ENCODE measurements at places on chromosomes 2 and 18.

DNA sequence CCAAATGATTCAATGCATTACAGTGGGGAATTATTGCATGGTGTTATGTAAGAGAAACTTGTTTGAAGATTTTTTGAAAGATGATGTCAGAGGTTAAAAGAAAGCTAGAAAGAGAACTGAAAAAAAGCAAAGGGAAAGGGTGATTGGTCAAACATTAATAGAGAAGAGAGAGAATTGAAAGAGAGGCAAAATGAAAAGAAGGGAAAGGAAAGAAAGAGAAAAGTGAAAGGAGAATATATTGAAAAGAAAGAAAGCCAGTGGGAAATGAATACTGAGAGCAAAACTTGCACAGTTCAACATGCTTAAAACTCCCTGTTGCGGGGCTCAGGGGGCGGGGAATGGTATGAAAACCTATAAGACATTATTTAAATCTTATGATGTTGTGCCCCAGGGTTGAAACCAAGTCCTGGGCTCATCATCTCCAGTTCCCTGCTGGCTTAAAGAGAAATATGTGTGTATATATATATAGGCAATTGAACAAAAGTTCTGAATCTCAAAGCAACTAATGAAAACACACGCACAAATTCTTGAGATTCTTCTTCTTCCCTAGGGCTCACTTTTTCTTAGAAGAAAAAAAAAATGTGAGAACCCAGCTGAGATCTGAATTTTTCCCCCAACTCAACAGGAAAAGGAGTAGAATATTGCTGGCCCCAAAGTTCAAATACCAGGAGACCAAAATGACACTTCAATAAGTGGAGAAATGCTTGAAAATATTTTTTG, 2045.9 kb upstream of the CELF4 start:
- DNase-seq, result peak; percentile 64

GRCh38 chr2:230913406-230914143, 11.5 kb downstream of the GPR55 start:
- no peak for DNase-seq

DNA sequence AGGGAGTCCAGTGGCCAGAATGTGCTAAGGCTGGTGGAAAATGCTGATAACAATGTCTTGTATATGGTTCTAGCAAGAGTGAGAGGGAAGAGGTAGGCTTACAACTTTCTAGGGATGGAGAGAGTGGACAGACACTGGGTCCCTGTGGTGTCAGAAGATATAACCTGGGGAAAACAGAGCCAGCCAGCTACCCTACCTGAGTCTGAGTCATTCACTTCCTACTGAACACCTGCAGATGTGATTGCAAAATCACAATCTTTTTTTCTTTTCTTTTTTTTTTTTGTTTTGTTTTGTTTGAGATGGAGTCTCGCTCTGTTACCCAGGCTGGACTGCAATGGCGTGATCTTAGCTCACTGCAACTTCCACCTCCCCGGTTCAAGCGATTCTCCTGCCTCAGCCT, 7.3 kb downstream of the TET3 start:
- DNase-seq, result no peak

GRCh38 chr2:86249579-86250391, 50.5 kb downstream of the MRPL35 start:
- DNase-seq, result peak; percentile 39

- no peak for DNase-seq
These were observed 21.0 kb upstream of the IL37 start for GRCh38 chr2:112889976-112890375.

- no peak for DNase-seq
These were observed 299.8 kb downstream of the LRATD1 start for GRCh38 chr2:14932285-14932684.

DNA sequence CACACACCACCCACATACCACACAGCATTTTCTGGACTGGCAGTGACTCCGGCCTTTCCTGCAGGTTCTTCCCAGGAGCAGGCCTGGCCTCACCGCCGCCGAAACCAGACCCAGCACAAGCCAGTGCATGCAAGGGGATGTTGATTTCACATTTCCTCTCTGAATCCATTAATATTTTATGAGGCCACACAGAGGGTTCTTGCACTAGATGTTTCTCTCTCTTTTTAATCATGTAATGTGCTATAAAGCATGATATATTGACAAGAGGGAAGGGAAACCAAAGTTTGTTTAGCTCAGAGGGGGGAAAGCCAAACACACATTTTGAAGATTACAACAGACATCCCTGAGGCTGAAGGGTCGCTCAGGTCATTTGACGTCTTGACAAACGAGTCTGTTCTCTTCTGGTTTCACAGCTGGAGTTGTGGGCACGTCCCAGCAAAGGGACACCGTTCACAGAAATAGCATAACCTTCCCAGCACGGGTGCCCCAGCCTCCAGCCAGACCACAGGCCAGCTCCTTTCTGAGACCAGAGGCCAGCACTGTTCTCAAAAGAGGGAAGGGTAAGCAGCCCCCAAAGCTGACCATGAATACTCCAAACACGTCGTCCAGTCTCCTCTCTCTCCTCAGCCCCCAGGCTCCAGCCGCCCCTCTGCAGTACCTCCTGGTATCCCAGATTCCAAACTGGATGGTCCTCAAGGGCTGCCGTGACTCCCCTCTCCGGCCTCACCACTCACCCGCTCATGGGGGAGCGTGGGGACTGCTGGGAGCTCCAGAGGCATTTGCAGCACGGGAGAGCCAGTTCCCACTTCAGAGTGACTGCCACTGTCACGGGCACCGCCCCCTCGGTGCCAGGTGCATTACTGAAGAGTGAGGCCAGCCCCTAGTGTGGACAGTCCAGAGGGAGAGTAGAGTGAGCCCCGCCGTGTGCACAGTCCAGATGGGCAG, 340.3 kb upstream of the SALL3 start:
- DNase-seq, result no peak

GRCh38 chr18:28432339-28432738, 255.4 kb upstream of the CDH2 start:
- peak; percentile 30 for DNase-seq

- DNase-seq, result no peak
These were observed 39.5 kb downstream of the ZNF519 start for GRCh38 chr18:14092625-14093306.
